ENCODE measurements at places on chromosomes 6 and 20.

- no peak for DNase-seq
Observed at GRCh38 chr6:56529594-56530191, 113.0 kb downstream of the DST start.

DNA sequence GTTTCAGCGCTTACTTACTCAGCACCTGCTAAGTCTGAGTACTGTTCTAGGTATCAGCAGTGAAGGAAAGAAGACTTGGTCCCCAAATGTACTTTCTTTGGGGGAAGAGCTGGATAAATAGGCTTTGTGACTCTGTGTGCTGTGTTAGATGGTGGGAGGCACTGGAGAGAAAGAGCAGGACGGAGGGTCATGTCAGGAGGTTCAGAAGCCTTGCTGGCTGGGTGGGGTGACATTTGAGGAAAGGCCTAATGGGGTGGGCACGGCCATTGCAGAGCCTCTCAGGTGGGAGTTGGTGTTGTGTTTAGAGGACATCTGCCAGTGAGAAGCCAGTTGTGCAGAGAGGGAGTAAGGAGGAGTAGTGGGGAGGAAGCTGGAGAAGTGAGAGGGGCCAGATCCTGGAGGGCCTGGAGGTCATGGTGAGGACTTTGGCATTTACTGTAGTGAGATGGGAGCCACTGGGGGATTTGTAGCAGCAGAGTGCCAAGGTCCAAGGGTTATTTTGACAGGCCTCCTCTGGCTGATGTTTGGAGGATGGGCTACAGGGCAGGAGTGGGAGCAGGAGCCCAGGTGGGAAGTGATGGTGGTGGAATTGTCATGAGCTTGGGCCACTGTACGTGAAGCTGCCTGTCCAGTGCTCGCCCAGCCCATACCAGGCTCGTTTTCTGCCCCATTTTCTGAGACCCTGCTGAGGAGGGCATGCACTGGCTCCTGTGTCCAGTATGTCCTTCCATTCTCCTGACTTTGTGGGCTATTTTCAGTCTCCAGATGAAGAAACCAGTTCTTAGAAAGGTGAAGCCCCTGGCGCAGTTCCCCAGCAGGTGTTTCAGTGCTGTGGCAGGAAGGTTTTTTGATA is 886 bp downstream of the SDCBP2 start:
- no peak for DNase-seq

DNA sequence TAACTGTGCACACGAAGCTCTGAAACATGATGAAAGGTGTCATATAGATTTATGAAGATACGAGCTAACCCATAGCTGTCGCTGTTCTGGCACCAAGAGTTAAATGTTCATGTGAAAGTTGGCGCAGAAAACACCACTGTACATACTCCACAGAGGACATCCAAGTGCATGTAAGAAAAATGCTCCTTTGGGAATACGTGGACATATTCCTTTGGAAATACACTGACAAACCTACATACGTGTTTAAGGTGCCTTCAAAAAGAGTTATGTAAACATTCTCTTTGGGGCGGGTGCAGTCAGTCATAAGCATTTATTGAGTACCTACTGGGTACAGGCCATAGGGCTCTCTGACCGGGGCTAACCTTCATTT is 723 bp upstream of the ARID1B start:
- no peak for DNase-seq

GRCh38 chr6:162264581-162264980 is 463.0 kb downstream of the PRKN start:
- peak; percentile 2 for DNase-seq

- no peak for DNase-seq
Observed at GRCh38 chr6:40524797-40525585, 62.2 kb downstream of the LRFN2 start.

- DNase-seq: no peak
Observed at GRCh38 chr6:53375847-53376246, 27.1 kb upstream of the ELOVL5 start.

GRCh38 chr20:10448270-10449156 is 13.4 kb downstream of the SLX4IP start:
- DNase-seq: no peak

GRCh38 chr6:76578746-76579145 is 506.3 kb upstream of the IMPG1 start:
- no peak for DNase-seq

GRCh38 chr6:53322188-53323029 is 26.3 kb downstream of the ELOVL5 start:
- no peak for DNase-seq

DNA sequence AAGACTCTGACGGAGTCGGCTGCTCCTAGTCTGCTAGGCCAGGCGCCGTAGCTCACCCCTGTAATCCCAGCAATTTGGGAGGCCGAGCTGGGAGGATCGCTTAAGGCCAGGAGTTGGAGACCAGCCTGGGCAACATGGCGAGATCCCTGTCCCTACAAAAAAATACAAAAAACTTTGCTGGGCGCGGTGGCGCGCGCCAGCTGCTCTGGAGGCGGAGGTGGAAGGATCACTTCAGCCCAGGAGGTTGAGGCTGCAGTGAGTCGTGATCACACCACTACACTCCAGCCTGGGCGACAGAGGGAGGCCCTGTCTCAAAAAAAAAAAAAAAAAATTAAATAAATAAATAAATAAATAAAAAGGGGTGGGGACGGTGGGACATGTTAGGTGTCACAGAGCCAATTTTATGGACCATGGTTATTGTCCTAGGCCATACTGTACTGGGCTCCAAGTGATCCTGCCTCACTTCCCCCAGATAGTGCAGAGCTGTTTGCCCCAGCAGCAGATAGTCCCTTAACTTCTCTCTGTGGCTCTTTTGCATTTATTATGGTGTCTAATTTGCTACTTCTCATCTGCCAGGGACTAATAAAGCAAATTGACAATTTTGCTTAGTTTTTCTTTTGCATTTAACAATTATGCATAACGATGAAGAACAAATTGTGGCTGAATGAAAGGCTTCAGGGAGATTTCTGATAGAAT is 5.2 kb downstream of the PI16 start:
- DNase-seq: no peak
